ENCODE measurements at places on chromosomes 16 and 17.

- DNase-seq = no peak
Measured at GRCh38 chr17:80527016-80527645, 17.5 kb upstream of the RPTOR start.

- DNase-seq = no peak
Measured at GRCh38 chr16:85090181-85090580, 22.1 kb downstream of the CIBAR2 start.

DNA sequence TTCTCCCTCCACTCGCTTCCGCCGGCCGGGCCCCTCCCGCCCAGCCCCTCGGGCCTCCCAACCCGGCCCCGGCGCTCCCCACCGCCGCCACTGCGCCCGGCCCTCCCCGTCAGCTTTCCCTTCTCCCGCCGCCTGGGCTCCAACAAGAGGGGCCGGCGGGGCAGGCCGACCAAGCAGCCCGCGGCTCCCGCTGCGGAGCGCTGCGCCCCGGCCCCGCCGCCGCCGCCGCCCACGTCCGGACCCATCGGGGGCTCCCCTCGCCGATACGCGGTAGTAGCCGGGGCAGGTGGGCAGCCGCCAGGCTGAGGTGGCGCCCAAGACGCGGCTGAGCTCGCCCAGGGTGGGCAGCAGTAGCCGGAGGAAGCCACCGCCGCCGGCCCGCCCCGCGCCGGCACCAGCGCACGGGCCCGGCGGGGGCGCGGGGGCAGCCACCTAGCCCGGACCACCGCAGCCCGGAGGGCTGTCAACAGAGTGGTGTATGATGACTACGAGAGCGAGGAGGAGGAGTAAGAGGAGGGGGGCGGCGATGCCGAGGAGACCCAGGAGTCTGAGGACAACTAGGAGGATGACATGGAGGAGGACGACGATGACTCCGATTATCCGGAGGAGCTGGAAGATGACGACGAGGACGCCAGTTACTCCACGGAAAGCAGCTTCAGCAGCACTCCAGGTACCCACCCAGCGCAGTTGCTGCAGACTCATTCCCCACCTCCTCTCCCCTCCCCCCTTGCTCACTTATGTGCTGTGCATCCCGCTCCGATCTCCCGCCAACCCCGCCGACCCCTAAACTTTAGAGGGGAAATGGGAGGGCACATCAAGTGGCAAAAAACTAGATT lies 498 bp downstream of the LRRC37B start:
- peak; percentile 27 for DNase-seq

DNA sequence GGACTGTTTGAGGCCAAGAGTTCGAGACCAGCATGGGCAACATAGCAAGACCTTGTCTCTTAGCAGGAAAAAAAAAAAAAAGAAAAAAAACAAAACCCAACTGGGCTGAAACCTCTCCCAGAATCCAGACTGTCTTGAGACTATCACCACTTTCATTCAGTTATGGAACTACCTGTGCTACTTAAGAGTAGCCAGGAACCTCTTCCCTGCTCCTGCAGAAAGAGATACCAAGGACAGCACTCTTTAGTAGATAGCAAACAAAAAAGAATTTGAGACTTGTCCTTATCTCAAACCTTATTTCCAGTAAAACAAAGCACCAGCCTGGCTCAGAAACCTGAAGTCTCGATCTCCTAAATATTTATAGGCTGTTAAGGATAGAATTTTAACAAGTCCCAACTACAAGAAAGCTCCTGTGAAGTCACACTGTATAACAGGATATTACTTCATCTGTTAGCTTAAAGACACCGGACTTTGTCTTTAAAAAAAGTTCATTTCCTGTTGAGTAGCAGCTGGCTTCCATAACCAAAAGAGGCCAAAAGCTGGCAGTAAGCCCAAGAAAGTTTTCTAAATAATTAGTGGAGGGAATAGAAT lies 5.1 kb downstream of the CDR2 start:
- peak; percentile 53 for DNase-seq

- peak; percentile 87 for DNase-seq
Measured at GRCh38 chr17:29760279-29761039, 137.7 kb upstream of the CORO6 start.

- DNase-seq = peak; percentile 57
Measured at GRCh38 chr16:84603140-84603816, 14.6 kb downstream of the COTL1 start.
